ENCODE measurements at places on chromosomes 11 and 22.

DNA sequence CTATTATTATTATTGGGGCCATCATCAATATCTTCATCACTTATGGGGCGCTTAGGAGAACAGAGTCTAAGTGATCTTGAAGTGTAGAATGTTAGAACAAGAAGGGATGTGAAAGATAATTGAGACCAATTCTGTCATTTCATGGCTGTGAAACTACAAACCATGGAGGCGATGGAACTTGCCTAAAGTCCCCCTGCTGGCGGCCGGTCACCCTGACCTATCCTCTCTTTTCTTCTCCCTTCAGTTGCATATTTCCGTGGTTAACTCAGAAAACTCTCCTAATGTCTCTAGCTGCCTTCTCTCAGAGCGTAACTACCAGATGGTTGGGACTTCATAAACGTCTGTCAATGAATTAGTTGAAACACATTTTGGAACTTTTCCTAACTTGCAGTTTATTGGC is 6.6 kb upstream of the OR4B1 start:
- DNase-seq, result no peak

DNA sequence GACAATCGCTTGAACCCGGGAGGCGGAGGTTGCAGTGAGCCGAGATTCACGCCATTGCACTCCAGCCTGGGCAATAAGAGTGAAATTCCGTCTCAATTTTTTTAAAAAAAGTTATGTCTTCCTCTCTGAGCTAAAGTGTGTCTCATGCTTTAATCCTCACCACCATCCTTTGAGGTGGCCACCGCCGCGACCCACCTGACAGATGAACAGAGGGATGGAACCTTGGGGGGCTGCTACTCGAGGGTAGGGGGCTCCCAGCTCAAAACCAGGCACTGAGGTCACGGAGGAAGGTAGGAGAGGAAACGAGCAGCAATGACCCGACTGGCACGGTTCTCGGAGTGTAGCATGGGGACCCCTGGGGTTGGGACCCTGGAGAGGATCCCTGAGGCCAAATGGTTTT is 10.7 kb upstream of the POLDIP3 start:
- no peak for DNase-seq

- no peak for DNase-seq
These were observed 93.8 kb upstream of the TOP3B start for GRCh38 chr22:22076361-22076760.

DNA sequence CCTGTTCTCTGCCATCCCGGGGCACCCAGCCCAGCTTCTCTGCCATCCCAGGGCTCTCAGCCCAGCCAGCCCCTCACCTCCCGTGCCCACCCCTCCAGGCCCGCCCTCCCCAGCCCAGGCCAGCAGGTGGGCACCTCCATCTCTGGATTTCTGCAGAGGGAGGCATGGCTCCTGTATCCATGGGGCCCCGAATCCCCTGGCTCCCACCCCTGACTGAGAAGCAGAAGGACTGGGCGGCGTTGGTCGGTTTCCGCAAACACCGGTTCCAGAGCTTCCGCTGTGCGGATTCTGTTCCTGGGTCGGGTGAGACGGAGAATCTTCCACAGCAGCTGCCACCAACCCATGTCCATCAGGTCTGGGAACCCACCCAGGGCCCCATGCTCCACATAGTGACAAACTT is 240.3 kb downstream of the BRD1 start:
- no peak for DNase-seq

GRCh38 chr11:74248469-74248868 is 63.0 kb downstream of the P4HA3 start:
- no peak for DNase-seq

DNA sequence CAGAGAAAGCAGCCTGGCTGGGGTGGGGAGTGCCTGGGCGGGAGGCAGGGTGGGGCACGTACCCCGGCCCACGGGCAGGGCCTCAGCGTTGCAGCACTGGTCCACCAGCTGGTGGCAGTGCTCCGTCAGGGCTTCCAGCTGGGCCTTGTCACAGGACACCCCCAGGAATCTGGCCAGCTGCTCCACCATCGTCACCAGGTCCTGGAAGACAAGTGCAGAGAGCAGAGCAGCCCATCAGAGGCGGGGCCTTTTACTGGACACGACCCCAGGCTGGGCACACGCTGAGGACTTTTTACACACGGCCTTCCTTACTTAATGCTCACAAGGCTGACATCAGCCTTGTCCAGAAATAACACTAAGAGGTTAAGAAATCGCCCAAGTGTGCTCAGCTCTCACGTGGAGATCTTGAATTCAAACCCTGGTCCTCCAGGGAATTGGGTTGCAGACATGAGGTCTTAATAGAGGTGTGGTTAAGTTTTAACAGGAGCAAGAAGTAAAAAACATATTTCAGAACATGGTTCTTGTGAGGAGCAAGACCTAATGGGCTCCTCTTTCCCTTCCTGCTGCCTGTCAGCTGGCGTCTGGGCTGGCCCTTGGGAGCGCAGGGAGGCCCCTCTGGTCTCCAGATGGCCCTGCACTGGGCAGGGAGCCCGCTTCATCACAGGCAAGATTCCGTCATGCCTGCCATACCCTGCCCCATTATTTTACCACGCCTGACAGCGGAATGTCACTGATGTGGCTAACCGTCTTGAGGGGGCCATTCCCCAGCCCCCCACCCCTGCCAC is 17.1 kb upstream of the EFCAB6 start:
- DNase-seq, result no peak

Data from activated T-cell treated with anti-CD3 and anti-CD28 coated beads, Interleukin-2, amount 50 U/mL, for 48 hours (primary cell).